ENCODE measurements at places on chromosomes 6 and 20. TPM values are rescaled to one million over a fixed set of nuclear protein-coding genes. Genes with fewer than 3 reads are reported as not detected.

Gene C2
- 2.9 TPM for total RNA-seq

Gene RNF144B
- total RNA-seq: 21.6 TPM

Gene TPMT
- total RNA-seq: 8.4 TPM

Gene TRAM2
- 3.5 TPM for total RNA-seq

Gene MLN
- total RNA-seq: not detected

Gene HLA-DOA
- total RNA-seq: 1.4 TPM

Gene SALL4
- 0.44 TPM for total RNA-seq

Gene FGD2
- total RNA-seq: 9.8 TPM

Gene SGK2
- 0.36 TPM for total RNA-seq

Gene PSMB8
- total RNA-seq: 33.0 TPM

Gene SLC35D3
- not detected for total RNA-seq

Gene TSBP1
- total RNA-seq: not detected

Gene OR2J3
- total RNA-seq: not detected

Gene PPP1R3G
- total RNA-seq: 2.0 TPM

Gene EMILIN3
- 0.12 TPM for total RNA-seq

Gene SRSF6
- total RNA-seq: 75.8 TPM

Gene CLDN20
- not detected for total RNA-seq

Gene TRERF1
- 7.3 TPM for total RNA-seq

Gene ZBTB12
- total RNA-seq: 2.0 TPM

Gene SLC22A7
- total RNA-seq: not detected

Gene COL9A3
- 1.5 TPM for total RNA-seq

Gene RAET1L
- total RNA-seq: 30.4 TPM

Gene FAM83B
- 71.8 TPM for total RNA-seq

Gene ULBP2
- total RNA-seq: 5.2 TPM

Gene BPIFA1
- total RNA-seq: not detected

Gene RNF39
- total RNA-seq: 2.6 TPM

Gene FAM209B
- total RNA-seq: 0.44 TPM

Gene PRDM1
- total RNA-seq: 94.1 TPM

Measured in esophagus mucosa (tissue), 1 donor.